Stimulated activated CD4-positive, alpha-beta T cell treated with anti-CD3 and anti-CD28 coated beads, Interleukin-1b, Interleukin-23, amount 100 ng/mL, for 1 hour (primary cell): ENCODE measurements at places on chromosomes 2 and 18.

DNA sequence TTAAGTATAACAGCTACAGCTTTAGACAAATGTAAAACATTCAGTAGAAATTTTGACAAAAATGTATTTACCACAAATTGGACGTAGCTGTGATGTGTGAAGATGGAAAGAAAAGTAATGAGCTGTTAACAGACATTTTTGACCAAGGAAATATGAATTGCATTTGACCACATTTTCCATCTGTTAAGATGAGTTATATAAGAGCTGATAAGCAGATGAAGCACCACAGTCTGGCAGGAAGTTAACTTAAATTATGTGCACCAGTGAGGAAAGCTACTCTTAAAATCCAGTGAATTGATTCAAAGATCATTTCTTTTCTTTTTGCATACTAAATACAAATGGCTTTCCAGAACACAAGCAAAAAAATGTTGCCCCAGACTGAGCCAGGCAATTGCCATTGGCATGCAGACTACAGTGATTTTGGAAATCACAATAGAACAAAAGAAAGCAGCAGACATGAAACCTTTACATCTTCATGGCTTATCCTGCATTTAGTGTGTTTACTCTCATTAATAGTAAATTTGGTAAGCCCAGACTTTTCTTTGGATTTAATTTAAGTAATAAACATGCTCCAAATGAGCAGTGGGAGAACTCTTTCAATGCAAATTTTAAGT is 493.7 kb downstream of the TMX3 start:
- no peak for DNase-seq

- no peak for DNase-seq
These were observed 447.7 kb upstream of the GYPC start for GRCh38 chr2:126208266-126208665.

DNA sequence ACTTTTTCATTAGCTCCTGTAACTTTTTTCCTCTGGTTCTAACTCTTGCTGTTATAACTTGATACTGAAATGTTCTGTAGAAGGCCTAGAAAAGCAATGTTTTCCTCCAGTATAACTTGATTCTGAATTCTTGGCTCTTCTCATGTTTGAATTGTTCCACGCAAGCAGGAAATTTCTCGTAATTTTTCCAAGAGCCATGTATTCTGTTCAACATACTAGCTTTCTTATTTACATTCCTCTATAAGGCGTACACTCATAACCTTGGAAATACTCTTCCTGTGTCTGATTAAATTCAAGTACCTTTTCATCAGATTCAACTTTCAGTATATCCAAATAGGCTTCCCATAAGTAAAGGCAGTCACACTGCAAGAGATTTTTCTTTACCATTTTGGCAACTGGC is 109.1 kb downstream of the SMAD2 start:
- no peak for DNase-seq

- DNase-seq: no peak
These were observed 61.1 kb upstream of the ID2 start for GRCh38 chr2:8620611-8621382.

DNA sequence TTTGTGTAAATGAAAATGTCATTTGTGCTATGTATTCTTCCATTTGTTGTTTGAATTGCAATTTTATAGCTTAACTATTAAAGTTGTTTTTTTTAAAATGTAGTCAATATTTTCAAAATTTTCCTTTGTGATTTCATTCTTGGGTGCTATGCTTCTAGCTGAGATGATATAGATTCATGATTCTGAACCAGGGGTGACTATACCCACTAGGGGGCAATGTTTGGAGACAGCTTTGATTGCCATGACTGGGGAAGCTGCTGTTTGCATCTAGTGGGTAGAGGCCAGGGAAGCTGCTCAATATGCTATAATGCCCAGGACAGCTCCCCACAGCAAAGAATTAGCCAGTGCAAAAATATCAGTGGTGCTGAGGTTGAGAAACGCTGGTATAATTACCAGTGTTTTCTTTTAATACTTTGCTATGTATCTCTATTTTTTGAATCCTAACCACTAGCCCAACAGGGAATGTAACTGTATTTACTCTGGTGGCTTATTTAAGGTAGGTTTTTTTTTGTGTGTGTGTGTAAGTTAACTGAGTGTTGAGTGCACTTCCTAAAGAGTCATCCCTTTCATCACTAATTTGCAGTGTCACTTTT is 99.7 kb downstream of the MEP1B start:
- no peak for DNase-seq

- DNase-seq: no peak
These were observed 799.6 kb upstream of the CHAC2 start for GRCh38 chr2:52968043-52968442.

DNA sequence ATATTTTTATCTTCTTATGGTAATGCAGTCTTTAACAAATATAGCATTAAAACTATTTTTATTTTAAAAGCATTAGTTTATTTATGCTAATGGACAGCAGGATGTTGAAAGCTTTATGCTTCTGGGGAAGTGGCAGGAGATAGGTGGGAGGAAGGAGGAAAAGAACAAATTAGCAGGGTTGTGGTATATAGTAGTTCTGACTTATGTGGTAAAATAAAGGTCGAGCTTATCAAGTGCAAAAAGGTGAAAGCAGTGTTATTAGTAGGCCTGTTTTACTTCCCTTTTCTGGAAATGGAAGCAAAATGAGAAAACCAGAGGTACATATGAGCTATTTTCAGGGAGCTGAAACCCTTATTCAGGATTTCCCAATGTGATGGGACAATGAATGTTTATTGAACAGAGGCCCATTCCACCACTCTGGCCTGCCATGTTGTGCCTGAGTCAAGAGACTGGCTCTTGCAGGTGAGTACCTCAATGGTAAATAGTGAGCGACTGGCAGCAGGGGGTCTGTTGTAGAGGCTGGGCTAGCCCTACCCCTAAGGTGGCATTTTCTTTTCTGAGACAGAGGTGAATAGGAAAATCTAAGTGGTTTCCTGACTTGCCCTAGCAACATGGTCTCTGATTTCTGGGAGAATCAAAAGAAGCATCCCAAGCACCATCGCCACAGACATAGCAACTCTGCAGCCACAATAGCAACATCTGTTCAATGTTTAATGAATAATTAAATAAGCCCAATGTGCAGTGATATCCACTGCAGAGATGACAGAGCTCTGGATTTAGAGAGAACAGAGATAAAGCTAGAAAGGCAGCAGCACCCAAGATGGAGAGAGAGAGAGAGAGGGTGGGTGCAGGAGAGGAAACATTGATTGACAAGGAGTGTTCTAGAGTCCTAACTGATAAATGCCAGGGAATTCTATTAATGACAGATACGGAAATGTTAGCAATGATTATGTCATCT is 119.7 kb downstream of the UPP2 start:
- no peak for DNase-seq

DNA sequence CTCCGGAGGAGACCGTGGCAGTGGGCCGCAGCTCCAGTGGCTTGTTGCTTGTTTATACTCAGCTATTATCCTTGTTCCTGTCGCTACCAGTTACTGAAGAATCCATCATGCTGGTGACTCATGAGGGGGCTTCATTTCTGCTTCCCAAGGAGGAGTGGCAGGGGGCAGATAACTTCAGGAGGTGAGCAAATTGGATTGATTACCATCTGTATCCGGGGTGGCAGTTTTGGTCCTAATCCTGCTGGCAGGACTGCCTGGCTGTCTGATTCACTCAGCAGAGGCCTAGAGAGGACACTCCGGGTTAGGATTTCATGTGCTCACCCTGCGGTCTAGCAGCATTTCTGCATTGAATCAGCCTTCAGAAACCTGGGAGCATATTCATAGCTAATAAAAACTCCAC is 230.0 kb downstream of the ACTR3 start:
- DNase-seq: no peak

GRCh38 chr18:64119916-64120315 is 29.0 kb downstream of the LINC00305 start:
- DNase-seq: no peak

- DNase-seq: no peak
These were observed 38.6 kb upstream of the ZNF512 start for GRCh38 chr2:27544143-27544821.

- DNase-seq: no peak
These were observed 84.5 kb upstream of the LCLAT1 start for GRCh38 chr2:30362468-30363081.

DNA sequence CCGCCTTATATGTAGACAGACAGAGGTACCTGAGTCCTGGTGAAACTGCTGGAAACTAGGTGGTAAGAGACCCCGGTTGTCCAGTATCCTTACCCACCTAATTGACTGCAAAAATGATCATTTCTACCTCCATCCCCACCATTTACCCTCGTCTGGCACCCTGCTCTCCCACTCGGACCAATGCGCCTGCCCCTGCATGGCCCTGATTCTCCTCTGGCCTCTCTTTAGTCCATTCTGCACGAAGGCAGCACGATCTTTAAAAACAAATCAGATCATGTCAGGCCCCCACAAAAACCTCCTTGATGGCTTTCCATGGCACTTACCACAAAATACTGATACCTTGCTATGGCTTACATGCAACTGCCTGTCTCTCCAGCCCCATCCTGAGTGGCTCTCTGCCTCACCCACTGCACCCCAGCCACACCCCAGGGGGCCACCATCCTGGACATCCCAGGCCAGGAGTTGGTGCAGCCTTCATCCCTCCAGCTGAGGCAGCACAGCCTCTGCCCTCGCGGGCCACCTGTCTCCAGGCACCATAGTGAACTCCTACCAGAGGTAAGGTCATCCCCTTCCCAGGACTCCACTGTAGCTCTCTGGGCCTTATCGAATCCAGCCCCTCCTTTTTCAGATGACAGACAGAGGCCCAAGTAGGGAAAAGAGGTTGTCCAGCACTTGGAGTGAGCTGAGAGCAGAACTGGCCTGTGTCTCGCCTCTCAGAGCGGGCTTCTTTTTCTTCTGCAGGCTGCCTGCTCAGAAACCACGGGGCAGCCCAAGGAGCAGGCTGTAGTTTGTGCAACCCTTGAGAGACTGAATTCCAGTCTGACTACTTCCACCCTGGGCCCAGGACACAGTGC is 12.3 kb upstream of the CIB4 start:
- DNase-seq: no peak

GRCh38 chr2:142008135-142008744 is 122.6 kb downstream of the LRP1B start:
- DNase-seq: no peak

DNA sequence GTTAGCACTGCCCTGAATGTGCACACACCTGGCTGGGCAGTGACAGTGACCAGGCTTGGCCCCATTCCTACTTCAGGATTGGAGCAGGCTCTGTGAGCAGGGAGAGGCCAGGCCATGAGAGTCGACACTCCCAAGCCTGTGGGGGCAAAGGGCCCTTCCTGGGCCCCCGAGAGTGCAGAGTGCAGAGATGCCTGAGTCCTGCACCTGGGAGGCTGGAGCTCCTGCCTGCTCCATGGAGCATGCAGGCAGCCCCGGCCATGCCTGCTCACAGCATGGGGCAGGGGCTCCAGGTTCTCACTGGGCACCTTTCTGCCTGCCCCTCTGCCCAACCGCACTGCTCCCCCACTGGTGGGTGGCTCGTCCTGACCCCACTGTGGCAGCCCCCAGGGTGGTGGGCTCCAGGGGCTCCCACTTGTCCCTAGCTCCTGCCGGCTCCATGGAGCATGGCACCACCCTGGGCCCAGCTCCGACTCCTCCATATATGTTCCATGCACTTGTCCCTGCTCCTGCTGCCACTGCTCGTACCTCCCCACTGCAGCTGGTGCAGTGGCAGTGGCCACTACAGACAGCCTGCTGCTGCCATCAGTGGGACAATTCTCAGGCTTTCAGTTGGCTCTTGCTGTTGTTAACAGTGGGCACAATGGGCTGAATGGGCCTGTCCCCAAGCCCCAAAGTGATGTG is 282.0 kb downstream of the RPRM start:
- DNase-seq: no peak
